ENCODE measurements at places on chromosomes 5 and 9.

DNA sequence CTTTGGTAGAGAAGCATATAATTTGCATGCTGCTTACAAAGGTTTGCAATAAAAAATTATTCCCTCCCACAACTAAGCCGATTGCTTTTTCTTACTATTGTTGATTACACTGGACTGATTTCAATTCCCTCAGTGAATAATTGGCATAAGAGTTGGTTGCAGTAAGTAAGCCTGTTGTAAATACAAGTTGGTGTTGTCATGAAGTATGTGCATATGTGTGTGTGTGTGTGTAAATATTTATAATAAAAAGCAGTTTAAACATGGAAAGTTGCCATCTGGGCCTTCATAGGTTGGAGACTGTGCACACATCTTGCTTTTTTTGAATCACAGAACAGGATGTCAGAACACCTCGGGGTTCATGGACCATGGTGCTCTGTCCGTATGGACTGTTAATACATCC, 131.2 kb downstream of the ATP10B start:
- no peak for DNase-seq

- DNase-seq, result peak; percentile 21
These were observed 59.9 kb downstream of the ZFAND5 start for GRCh38 chr9:72305102-72305546.

DNA sequence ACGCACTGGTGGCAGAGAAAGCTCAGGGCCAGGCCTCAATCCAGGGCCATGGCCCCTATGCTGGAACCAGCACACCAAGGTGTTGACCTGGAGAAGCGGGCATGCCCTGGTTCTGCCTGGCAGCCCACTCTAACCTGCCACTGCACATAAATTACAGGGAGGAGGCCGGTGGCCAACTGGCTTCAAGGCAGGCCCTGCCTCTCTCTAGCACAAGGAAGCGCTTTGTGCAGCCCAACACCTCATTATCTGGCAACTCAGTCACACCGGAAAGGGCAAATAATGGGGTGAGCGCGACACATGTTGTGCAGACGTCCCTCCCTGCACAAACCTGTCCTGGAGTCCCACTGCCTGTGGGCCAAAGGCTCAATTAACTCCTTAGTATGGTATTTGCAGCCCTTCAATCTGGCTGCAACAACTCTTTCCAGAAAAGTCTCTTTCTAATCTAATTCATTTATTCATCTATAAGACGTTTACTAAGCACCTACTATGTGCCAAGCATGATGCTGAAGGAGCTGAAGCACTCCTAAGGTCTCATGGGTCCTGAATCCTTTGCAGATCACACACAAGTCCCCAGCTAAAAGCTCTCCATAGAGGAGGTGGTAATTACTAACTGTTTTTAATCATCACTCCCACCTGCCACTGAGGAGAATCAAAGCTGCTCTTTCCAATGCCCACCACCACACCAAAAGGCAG, 24.9 kb downstream of the SHB start:
- no peak for DNase-seq

DNA sequence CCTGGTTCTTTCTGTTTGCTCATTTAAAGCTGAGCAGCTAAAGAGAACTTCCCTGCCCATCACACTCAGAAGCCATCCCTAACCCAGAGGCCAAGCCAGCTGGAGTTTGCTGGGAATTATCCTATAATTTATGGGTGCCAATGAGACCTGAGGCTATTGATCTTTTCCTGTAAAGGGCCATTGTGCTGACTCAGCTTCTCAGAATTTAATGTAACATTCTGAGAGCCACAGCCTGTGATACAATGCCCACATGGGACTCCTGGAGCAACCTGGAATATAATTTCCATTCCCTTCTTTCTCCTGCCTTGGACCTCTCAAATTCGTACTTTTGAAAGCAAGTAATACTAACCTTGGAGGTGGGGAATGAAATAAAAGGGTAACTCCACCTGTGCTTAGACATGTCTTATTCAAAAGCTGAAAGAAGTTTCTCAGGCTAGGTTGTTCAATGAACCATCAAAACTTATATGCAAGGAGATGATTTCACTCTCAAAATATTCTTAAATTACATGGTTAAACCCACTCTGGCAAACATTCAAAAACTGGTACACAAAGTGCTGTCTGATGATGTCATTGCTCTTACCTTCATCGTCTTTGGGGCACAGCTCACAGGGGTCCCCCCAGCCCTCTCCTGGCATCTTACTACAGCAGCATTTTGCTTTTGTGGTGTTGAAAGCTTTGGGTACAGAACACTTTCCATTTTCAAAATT, 206.7 kb downstream of the SLC12A2 start:
- peak; percentile 25 for DNase-seq

All from EH (cell line).